ENCODE measurements at places on chromosomes 6 and 20.
A peak's percentile ranks its signal among the peaks of the same experiment; 100 is the strongest.

DNA sequence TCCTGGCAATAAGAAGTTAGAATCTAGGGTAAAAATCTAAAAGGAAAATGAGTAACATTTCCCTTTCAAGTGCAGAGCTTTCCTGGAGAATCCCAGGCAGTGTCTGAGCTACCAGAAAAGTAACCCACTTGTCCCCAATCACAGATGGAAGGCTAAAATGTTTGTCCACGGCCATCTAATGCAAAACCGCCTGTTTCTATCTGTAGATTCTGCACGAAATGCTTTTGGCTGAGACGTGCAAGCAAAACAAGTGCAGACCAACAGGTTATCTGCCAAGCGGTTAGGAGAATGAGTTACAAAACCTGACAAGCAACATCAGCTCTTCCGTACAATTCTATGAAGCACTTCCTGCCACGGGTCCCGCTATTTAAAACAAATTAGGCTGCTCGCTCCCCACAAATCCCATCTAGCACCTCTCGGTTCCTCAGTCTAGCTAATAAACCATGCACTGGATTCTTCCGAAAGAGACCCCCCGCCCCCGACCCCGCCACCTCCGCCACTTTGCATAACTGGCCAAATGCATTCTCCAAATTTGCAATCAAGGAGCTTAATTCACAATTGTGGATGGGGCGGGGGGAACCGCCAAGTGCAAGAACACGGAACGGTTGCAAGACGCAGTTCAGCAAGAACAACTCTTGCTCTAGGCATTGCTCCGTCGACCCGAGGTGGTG lies 1.4 kb downstream of the ELOVL5 start:
- DNase-seq: peak; percentile 63

DNA sequence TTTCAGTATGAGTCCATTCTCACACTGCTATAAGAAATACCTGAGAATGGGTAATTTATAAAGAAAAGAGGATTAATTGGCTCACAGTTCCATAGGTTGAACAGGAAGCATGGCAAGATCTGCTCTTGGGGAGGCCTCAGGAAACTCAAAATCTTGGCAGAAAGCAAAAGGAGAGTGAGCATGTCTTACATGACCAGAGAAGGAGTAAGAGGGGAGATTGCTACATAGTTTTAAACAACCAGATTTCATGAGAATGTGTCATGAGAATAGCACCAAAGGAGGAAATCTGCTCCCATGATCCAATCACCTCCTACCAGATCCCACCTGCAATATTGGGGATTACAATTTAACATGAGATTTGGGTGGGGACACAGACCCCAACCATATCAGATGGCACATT lies 672.4 kb downstream of the HTR1B start:
- no peak for DNase-seq

DNA sequence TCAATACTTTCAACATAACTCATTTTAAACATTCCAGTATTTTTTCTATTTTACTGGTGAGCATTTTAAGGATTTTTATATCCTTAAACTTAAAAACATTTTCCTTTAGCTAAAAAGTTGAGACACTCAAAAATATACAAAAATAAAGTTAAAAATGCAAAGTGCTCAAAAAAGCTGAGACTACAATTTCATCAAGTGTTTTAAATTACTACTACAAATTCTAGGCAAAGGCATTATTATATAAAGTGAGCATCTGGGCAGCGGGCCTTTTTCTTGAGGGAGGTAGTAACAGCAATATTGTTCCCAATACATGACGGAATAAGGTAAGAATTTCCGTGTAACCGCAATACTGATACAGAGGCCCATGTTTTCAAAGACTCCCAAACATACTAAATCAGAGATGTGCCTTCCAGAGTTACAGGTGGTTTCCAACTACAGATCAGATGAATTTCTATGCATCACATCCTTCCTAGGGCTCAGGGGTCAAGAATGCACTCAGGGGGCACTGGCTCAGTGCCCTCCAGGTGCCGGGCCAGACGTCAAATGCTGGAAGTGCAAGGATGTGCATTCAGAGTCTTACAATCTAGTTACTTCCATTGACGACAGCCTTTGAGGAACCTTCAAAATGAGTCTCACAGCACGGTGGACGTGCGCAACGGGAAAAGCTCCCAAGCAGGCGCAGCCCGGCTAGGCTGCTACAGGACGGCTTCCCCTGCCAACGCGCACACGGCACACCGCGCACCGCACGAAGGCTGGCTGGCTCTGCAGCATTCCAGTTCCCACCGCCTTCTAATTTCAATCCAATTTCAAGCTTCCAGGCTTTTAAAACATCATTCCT lies 1.7 kb downstream of the PHF10 start:
- DNase-seq: peak; percentile 15

- DNase-seq: no peak
These were observed 39.7 kb downstream of the SYNJ2 start for GRCh38 chr6:158021376-158021775.

- no peak for DNase-seq
These were observed 8.5 kb upstream of the EDN3 start for GRCh38 chr20:59291740-59292383.

DNA sequence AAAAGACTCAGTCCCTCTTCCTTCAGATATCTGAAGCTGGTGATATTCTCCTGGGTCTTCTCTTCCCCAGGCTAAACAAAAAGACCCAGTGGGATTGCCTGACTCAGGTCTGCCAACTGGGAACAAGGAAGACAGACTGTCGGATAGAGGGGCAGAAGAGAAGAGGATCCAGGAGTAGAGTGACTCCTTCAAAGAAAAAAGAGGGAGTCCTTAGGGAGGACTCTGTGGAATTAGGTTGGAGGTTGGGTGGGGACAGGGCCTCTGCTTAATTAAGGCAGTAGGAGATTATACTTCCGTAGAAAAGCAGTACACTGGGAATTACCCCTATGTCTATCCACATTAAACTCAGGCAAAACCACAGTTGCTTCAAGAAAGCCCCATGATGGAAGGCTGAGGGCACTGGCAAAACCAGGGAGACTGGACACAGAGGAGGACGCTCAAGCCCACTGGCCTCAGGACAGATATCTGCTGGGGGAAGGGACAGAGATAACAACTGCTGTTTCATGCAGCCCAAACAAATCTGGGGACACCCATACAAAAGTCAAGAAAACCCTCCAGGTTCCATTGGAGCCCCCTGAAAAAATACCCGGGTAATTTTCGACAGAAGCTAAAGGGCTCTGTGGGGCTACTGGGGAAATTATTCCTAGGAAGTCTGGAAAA lies 5.7 kb downstream of the BCL2L1 start:
- DNase-seq: no peak

GRCh38 chr20:15925376-15925775 lies 647.9 kb downstream of the KIF16B start:
- DNase-seq: no peak

All from CD4-positive, alpha-beta T cell treated with Interleukin-6 at 100 ng/mL for 8 hours (primary cell).